NCI-H2029 treated with DMSO at 0.1 percent for 48 hours (cell line): ENCODE measurements at places on chromosomes 11 and 22.

GRCh38 chr11:34327804-34328631 lies 29.8 kb downstream of the ABTB2 start:
- DNase-seq = no peak

DNA sequence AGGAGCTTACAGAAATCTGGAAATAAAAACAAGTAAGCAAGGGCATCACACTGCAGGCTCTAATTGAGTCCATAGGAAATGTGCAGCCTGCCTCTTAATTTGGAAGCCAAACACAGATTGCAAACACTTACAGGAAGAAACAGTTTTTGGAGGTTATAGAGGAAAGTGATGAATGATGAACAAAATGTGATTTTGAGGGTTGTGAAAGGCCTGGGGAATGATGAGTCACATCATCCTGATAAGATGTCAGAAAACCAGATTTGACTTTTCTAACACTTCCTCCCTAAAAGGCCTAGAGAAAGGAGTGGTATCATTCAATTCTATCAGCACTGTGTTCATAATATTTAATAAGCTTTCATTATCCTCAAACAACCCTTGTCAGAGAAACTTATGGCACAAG lies 96.6 kb upstream of the POU2AF2 start:
- no peak for DNase-seq

DNA sequence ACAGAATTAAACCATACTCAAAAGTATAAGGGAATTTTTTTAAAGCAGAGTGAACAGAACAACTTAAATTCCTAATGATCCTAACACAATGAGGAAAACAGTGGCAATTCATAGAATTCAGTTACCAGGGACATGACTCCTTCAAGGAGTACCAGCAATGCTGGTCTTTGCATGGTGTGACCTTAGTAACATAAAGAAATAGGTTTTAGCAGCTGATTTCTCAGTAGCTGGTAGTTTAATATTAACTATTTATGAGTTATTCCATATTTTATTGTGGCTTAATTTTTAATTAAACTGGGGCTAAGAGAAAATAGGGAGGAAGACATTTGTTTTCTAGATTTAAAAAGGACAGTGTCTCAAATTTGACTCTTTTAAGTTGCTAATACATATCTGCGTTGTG lies 30.9 kb downstream of the CHKA start:
- no peak for DNase-seq

DNA sequence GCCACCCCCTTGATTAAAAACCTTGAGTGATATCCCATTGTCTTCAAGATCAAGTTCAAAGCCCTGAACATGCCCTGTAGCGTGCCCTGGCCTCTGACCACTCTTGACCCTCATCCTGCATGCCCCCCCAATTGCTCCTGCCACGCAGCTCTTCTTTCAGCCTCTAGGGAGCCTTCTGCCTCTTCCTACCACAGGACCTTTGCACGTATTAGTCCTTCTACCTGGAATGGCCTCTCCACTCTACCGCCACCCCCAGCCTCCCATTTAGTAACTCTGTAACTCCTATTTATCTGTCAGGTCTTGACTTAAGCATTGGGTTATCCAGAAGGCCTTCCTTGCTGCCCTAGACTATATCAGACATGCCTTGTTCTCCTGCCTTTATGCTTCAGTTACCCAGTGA lies 203.6 kb downstream of the TRIM29 start:
- no peak for DNase-seq

DNA sequence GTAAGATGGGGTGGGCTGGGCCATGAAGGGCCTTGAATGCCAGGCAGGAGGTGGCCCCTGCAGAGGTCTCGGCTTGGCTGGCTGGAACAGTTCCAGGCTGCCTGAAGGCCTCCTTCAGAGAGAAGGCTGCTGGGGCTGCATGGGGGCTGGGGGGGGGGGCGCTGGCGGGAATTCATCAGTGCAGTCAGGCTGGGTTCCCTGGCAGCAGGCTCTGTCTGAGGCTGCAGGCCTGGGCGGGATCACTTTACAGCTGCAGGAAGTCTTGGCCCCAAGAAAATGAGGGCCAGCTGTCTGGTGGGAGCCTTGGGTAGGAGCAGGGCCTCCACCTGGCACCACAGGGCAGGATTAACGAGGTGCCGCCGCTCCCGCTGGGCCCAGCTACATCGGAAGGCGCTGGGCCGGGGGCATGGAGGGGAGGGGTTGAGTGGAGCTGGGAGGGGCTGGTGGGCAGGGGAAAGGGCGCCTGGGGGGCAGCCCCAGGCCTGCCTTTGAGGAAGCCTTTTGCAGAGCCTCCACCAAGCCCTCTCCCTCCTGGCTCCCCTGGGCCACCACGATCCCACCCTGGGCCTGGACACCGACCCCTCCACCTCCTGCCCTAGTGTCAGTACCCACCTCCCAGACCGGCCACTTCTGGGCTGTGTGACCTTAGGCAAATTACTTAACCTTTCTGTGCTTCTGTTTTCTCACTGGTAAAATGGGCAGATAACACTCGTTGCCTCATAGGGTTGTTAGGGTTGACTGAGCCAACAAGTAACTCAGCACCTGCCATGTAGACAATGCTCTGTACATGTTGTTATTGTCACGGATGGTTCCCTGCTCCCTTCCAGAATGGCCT lies 31.0 kb upstream of the HMOX1 start:
- no peak for DNase-seq

- peak; percentile 35 for DNase-seq
These were observed at the start of gene EIF3L for GRCh38 chr22:37849089-37849751. Gene EIF3L, plus strand, starts transcription at chr22:37849419. Its CDS starts 31 bp downstream, at chr22:37849450.

GRCh38 chr11:7604331-7604955 lies 68.9 kb downstream of the CYB5R2 start:
- no peak for DNase-seq

GRCh38 chr22:23523713-23524112 lies 56.4 kb downstream of the IGLL1 start:
- DNase-seq = no peak
